Calu3 (cell line): ENCODE measurements at places on chromosomes 16 and 17.

DNA sequence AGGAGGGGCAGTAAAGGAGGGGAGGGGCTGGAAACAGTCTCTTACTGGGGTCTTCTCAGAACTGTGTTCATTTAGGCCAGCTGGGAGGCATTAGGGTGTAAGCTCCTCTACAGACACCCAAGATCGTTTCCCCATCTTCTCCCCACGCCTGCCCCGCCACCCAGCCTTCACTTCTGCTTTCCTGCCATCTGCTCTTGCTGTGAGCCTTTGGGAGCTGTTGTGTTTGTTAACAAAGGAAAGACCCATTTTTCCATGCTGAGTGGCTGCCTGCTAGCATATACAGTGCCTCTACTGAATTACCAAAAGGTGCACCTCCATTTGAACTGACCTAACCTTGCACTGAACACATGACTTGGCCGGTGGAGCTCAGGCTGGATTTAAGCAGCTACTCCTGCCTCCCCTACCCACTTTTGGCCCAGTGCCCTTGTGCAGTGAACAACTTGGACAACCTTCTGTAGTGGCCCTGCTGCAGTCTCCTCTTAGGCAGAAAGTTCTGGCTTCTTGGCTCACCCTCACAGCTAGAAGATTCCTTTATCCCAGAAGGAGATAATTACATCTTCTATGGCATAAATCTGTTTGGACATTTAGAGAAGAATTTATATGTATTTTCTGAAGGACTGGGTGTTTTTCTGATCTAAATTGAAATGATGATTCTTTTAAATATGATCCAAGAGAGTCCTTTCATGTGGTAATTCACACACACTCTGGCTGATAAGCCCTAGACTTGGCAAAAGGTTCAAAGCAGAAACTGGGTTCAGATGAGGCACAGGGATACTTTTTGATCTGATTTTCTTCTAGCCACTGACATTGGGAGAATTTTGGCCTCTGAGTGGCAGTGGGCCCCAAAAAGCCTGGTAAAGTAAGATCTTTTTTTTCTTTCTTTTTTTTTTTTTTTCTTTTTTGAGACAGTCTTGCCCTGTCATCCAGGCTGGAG lies 81.9 kb upstream of the HNF1B start:
- DNase-seq = no peak

GRCh38 chr17:71142333-71142732 lies 973.0 kb downstream of the KCNJ2 start:
- no peak for DNase-seq

- no peak for DNase-seq
These were observed 22.9 kb upstream of the TRAP1 start for GRCh38 chr16:3740186-3740585.

- DNase-seq = no peak
These were observed 20.9 kb downstream of the FAM20A start for GRCh38 chr17:68580236-68580770.

DNA sequence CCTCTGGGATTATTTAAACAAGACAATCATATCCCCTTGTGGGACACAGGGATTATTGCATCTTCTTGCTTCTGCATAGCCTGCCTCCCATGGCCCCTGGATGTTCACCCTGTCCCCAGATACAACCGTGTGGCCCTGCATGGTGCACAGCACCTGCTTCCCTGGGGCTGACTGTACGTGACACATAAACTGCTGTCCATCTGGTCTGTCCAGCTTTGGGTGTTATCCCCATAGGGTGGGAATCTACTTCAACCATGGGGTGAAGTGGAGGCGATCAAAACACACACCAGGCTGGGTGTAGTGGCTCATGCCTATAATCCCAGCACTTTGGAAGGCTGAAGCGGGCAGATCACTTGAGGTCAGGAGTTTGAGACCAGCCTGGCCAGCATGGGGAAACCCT lies 138.8 kb downstream of the XYLT1 start:
- no peak for DNase-seq
